ENCODE measurements at places on chromosomes 5 and 9. TPM values are rescaled to one million over a fixed set of nuclear protein-coding genes. Genes with fewer than 3 reads are reported as not detected.

The ELAVL2 gene
- total RNA-seq, result not detected

The PRUNE2 gene
- 1.3 TPM for total RNA-seq

The SLC26A2 gene
- total RNA-seq, result 2.9 TPM

The SHOC1 gene
- not detected for total RNA-seq

The TMC1 gene
- not detected for total RNA-seq

The PPIC gene
- 43.6 TPM for total RNA-seq

The LHX2 gene
- not detected for total RNA-seq

The ENG gene
- 118 TPM for total RNA-seq

The IFNA2 gene
- not detected for total RNA-seq

The HK3 gene
- total RNA-seq, result 7.2 TPM

The CAMK4 gene
- 0.16 TPM for total RNA-seq

The PCDHA9 gene
- not detected for total RNA-seq

Measured in Right ventricle myocardium superior (tissue), 1 donor.